ENCODE measurements at places on chromosomes 5 and 9.

- no peak for DNase-seq
Observed at GRCh38 chr5:139342423-139342723, 719 bp downstream of the PAIP2 start.

GRCh38 chr9:14248149-14248548 lies 65.8 kb downstream of the NFIB start:
- DNase-seq, result no peak

DNA sequence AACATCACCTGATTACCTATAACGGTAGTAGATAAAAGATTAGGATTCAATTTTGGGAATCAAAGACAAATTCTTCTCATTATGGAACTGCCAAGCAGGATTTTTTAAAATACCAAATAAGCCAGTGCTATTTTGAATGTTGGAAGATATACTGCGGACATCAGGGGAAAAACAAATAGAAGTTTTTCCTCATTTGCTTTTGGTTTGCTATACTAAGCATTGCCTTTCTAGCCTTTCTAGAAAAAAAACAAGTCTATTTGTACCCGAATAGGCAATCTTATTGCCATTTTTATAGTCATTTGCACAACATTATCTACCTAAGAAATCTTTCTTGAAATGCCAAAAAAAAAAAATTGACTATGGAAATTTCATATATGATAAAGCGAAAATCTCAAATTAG lies 379.5 kb downstream of the CDH10 start:
- no peak for DNase-seq

GRCh38 chr9:126160067-126160853 lies 166.4 kb upstream of the MVB12B start:
- no peak for DNase-seq

DNA sequence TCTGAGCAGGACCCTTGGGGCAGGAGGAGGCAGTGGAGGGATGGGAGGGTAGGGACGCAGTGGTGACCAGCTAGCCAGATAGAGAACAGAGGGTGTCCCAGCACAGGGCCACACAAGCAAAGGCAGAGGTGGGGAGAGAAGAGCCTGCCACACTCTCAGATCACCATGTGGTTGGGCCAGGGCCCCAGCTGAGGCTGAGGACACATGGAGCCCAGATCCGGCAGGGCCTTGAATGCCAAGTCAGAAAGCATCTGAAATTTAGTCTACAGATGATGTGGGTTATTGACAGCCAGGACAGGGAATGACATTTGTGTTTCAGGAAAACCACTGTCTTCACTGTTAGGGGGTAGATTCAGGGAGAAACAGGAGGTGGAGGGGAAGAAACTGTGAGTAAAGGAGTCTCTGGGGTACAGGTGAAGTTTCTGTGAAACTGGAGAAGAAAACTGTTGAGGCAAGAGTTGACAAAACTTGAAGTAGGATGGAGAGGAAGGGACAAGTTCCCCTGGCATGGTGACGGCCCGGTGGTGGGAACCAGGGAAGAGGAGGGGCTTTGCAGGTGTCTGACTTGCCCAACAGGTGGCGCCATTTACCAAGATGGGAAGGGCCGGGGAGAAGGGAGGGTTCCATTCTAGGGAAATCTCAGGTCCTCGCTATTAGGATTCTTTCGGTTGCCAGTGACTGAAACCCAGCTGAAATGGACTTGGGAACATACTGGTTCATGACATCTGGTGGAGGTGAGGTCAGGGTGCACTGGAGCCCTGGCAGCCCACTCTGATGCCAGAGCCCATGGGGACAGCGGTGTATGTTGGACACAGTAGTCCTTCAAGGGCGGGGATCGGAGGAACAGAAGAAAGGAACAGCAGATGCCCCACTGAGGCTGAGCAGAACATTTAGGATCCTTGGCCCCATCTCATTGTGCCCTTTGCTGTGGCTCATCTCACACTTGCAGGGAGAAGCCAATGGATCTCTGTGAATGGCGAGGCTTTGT lies 100.1 kb downstream of the KCNIP1 start:
- DNase-seq, result peak; percentile 52

GRCh38 chr5:148990817-148991216 lies 72.0 kb downstream of the SH3TC2 start:
- DNase-seq, result no peak

- DNase-seq, result no peak
Observed at GRCh38 chr9:95096381-95096780, 221.1 kb downstream of the FANCC start.

- peak; percentile 39 for DNase-seq
Observed at GRCh38 chr5:170809551-170809950, 26.0 kb downstream of the GABRP start.

GRCh38 chr5:146699138-146699537 lies 179.4 kb downstream of the PPP2R2B start:
- no peak for DNase-seq

DNA sequence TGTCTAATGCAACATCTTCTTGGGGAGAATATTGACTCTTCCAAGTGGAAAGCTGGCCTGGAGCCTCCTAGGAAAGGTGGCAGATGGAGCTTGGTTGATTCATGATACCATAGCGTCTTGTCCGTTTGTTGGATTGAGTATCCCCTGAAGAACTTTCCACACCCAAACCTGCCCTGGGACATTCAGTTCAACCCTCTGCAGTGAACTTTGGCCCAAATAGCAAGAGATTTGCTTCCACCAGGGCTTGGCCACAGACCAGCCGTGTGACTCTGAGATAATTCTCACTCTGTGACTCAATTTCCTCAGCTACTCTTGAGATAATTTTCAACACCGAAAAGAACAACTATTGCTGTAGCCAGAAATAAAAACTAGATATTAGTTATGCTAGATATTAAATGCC lies 108.0 kb upstream of the RAD23B start:
- DNase-seq, result no peak

DNA sequence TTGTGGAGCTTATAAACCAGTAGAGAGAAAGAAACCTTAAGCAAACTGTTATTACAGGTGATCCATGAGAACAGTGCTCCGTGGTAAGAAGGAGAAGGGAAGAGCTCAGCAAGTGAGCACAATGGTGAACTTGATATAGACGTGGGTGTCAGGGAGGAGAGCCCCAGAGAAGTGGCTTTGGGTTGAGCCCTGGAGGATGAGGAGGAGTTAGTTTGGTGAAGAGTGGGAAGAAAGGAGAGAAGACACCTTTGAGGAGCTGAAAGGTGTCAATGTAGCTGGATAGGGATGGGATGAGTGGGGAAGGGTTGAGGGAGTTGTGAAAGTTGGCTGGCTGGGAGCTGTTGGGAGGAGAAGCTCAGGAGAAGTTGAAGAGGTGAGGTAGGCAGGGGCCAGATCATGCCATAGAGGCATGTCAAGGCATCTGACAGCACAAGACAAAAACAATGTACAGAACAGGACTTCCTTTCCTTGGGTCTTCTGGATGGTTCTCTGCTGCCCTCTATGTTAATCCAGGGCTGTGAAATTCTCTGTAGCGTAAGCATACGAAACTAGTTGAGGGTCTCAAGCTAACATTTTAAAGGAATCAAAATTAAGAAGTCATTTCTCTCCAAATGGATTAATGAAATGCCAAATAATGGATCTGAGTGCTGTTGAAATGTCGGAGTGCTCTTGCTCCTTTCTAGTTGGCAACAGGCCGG lies 501.9 kb downstream of the KDM4C start:
- no peak for DNase-seq

GRCh38 chr9:74006935-74007334 lies 490.2 kb upstream of the RORB start:
- no peak for DNase-seq

DNA sequence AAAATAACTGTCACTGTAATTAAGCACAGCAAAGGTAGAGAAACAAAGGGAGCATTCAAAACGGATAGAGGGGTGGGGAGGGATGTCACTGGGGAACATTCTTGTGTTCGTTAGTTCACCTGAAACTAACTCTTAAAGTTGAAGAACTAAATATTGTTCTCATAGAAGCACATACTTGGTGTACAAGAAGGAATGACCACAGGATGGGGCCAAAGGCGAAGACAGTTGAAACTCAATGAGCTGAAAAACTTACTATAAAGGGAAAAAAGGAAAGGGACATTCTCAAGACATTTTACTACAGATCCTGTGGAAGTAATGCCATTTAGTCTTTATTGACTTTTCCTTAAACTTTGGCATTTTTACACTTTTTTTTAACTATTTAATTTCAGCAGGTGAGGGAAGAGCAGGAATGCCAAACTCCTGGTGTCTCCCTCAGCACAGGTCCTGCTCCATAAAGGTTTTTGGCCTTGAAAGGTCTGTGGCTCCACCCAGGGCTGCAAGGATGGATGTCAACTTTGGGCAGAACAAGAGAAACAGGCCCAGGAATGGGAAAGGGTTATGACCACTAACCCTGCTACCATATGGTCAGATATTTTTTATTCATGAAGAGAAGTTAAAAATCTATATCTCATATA lies 197.6 kb upstream of the RASA1 start:
- no peak for DNase-seq

GRCh38 chr5:151808451-151809169 lies 36.9 kb downstream of the G3BP1 start:
- DNase-seq, result no peak

DNA sequence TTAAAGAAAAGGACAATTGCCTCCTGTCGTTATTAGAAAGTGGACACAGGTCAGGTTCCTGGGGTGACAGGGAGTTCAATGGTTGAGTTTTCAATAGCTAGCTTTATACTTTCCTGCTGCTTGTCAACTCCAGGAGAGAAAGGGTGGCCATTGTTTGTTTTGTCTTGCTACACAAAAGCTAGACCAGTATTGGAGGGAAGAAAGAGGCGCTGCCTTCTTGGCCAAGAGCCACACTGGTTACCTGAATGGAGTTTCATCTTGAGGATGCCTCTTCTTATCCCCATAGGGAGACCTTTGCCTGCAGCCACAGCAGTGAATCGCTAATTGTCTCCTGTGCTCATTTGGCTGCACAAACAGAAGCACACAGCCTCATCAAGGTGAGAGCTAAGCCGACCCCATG lies 279.4 kb upstream of the GRIA1 start:
- no peak for DNase-seq

DNA sequence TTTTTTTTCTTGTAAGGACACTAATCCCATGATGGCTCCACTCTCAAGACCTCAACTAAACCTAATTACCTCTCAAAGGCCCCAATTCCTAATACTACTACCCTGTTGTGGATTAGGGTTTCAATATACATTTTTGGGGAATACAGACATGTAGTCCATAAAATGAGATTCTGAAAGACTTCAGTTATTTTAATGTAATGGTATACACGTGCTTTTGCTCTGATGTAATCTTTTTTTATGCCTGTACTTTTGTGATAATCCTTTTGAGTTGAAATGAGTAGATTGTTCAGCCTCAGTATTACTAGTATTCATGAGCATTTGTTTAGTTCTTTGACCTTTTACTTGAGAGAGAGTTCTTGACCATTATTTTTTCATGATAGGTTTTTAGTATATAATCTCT lies 9.5 kb downstream of the CEP78 start:
- DNase-seq, result no peak

GRCh38 chr9:130763331-130764171 lies 70.0 kb downstream of the EXOSC2 start:
- DNase-seq, result no peak

- DNase-seq, result no peak
Observed at GRCh38 chr5:158422653-158423515, 563.9 kb upstream of the CLINT1 start.

DNA sequence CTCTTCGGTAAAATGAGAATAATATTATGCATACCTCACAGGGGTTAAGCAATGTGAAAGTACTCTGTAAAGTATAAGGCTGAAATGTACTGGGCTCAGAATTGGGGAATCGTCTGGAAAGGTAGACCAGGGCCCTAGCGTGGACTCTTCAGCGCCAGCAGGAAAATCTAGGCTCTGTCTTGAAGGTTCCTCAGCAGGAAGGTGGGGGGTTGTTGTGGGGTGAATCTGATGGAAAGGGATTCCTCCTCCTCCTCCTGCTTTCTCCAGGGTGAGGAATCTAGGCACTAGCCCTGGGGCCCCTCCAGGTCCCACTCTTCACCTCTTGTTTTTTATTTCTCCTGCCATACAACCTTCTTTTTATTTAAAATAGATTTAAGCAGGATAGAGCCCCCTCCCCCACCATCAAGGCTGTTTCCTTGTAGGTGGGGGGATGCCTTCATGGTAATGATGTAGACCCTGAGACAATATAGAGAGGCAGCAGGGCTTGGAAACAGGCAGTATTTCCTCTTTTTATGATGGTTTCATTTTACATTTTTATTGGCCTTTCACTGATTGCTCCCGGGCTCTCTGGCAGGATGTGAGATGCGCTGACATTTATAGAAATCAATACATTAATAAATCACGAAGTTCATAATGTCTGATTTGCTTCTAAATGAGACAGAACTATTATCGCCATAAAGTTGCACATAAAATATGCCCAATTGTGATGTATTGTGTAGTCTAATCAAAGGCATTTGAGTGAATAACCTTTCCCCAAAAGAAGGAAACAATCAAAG lies 78.9 kb upstream of the GABRP start:
- DNase-seq, result no peak

GRCh38 chr5:143105216-143105905 lies 298.1 kb downstream of the NR3C1 start:
- DNase-seq, result no peak

- DNase-seq, result peak; percentile 79
Observed at GRCh38 chr9:90642570-90643539, at the start of gene DIRAS2. Gene DIRAS2 (minus strand): TSS chr9:90642824. CDS start chr9:90613827, 28,997 bp downstream.

GRCh38 chr5:29950416-29951145 lies 1242.9 kb upstream of the CDH6 start:
- no peak for DNase-seq

GRCh38 chr5:36897616-36898015 lies 21.0 kb downstream of the NIPBL start:
- DNase-seq, result no peak

- no peak for DNase-seq
Observed at GRCh38 chr9:135607401-135608293, 31.7 kb downstream of the GLT6D1 start.

DNA sequence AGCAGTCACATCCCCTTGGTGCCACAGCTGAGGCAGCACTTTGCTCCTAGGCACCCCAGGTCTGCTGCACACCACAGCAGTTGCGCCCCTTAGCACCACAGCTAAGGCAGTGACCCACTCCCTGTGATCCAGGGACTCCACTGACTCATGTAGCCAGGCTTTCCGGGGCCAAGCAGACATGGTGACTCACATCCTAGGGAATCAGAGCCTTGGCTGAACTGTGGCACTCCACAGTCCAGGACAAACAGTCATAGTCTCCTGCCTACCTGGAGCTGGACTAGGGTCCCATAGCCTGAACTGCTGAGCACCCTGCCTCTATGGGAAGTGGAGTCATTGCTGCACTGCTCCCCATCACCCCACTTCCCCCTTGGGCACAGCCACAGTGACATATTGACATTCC lies 338.7 kb downstream of the NPR3 start:
- no peak for DNase-seq

GRCh38 chr5:55608595-55609349 lies 74.0 kb upstream of the PLPP1 start:
- no peak for DNase-seq

All from NCI-H1694 (cell line).